ENCODE measurements at places on chromosomes 12 and 14. TPM values are rescaled to one million over a fixed set of nuclear protein-coding genes. Genes with fewer than 3 reads are reported as not detected.

DNA sequence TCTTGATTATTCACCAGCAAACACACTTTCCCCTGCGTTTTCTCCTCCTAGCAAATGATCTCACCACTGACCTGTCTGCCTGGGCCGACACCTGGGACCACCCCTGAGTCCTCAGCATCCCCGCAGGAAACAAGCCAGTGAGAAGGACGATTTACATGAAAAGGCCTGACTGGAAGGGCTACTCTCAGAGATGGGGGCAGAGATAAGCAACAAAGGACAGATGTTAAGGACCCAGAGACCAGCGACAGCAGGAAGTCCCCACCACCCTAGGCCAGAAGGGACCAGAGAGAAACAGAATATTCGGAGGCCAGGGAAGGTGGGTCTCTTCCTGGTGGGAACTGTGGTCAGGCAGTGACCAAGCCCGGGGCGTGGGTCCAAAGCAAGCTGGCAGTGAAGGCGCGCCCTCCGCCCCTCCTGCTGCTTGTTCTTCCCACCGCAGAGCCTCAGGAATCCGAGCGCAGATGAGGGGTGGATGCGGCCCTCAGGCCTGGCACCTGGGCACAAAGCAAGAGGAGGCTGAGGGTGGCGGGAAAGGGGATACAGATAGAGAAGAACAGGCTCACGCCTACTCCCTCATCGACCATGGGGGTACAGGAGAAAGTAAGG, 55.8 kb downstream of the STX2 start:
- DNase-seq, result no peak

- peak; percentile 60 for DNase-seq
Observed at GRCh38 chr14:105203057-105203531, 22.0 kb upstream of the NUDT14 start.

DNA sequence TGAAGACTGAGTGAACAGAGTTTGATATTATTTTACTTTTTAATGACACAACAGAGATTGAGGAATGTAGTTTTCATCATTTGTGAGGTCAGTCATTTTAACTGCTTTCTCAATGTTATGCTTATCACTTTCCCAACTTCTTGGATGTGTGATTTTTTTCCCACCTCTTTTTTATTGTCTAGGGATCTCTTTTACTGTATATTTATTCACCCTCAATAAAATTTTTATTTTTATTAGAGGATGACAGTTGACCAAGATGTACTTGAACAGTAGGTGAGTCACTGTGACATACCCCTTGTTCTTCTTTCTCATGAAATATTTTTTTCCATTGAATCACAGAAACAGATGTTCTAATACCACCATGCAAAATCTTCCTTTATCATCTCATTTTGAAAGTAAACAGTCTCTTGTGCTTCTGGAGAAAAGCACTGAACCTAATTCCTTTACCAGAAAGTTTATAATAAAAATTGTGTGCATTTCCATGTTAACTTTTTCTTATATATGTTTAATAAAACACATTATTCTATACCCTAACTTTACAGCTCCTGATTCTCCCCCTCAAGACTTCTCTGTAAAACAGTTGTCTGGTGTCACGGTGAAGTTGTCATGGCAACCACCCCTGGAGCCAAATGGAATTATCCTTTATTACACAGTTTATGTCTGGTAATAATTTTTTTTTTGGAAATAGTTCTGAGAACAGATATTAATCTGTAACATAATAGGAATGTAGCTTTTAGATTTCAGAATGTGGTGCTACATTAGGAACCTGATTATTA, 65.9 kb downstream of the PTPRQ start:
- peak; percentile 66 for DNase-seq

DNA sequence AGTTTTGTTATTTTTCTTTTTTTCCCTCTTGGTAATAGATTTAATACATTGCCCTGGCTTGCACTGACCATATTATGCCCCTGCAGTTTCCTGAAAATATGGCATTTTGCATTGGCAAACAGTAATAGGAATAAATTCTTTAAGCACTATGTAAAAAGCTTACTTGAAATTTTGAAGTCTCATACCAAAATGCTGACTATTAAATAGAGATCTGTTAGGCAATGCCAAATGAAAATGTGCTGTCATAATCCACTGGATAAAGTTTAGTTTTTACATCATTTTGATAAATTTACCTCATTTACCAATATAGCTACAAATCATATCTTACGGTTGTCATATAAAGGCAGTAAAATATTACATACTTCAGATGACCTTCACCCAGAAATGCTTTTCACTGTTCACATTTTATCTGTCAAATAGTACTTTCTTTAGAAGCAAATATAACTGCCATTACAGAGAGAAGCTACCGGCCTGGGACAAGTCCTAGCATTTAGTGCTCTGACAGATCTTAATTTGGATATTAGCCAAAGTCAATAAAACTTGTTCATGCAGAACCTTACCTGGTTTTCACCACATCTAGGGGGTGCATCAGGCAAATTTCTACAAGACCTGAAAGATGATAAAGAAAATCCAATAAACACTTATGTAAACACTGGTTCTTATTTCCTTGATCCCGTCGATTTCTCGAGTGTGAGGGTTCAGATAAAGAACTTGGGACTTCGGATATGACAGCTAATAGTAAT, 212.9 kb downstream of the PAX9 start:
- DNase-seq, result no peak

GRCh38 chr12:102757882-102758226, 159.2 kb downstream of the PAH start:
- DNase-seq, result no peak

GRCh38 chr12:61993734-61994345, 266.4 kb upstream of the USP15 start:
- DNase-seq, result no peak

DNA sequence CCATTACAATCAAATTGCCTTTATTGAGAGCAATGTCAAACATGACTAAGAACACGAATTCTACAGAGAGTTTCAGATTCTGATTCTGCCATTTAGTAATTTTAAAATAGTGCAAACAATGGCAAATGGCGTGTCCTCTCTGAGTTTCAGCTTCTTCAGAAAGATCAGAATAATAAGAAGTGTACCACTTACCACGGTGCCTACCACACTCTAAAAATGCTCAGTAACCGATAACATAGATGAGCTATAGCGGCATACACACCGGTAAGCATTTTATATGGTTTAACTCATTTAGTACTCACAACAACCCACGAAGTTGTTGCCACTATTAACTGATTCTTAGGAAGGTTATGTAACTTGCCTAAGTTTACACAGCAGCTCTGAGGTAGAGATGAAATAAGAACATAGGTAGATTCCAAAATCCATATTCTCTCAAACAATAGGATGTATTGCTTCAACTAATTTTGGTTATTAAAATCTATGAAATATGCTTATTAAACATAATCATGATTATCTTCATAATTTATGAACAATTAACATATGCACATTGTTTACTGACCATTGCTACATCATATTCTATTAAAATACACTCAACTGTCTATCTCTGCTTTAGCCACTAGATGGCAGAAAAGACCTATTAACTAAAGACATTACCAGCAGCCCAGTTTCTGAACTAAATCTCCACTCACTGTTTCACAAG, 38.3 kb downstream of the SLC6A15 start:
- no peak for DNase-seq

GRCh38 chr12:116024769-116025168, 252.7 kb downstream of the MED13L start:
- no peak for DNase-seq

GRCh38 chr14:92519246-92520101, 5.9 kb downstream of the RIN3 start:
- no peak for DNase-seq

GRCh38 chr14:24900269-24901100, 149.5 kb downstream of the STXBP6 start:
- no peak for DNase-seq

GRCh38 chr12:47791351-47791746, 18.3 kb downstream of the SLC48A1 start:
- DNase-seq, result no peak

GRCh38 chr12:31965090-31965489, 5.9 kb downstream of the RESF1 start:
- DNase-seq, result peak; percentile 29

DNA sequence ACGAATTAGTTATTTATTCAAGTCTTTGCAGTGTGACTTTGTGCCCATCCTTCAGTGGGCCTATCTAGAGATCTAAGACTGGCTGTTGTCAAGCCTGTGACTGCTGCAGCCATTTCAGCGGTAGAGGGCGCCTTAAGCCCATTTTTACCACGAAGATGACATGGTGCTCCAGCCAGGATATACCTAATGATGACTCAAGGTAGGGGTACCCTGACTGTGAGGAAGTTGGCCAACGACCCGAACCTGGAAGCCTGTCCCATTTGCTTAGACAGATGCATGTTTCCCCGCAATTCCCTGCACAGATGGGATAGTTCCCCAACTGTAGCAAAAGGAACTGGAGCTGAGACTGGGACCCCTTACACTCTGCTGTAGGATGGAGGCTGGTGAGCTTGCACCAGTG, 41.3 kb downstream of the RAB3IP start:
- peak; percentile 20 for DNase-seq

DNA sequence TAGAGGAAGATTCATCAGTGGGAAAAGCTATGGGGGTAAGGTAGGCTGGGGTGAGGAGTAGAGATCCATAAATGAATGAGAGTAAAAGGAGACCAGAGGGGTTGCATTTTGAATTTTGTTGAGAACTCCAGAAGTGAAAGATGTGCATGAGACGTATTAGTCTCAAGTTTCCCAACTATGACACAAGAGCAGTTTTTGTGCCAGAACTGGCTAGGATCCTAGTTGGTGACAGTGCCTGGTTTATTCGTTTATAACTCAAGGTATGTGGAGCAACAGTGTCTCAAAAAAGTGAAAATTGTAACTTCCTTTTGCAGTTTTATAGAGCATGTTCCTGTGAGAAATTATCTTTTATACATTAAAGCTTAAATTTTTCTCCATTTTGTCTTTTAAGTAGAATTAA, 377.0 kb downstream of the NPAS3 start:
- no peak for DNase-seq

DNA sequence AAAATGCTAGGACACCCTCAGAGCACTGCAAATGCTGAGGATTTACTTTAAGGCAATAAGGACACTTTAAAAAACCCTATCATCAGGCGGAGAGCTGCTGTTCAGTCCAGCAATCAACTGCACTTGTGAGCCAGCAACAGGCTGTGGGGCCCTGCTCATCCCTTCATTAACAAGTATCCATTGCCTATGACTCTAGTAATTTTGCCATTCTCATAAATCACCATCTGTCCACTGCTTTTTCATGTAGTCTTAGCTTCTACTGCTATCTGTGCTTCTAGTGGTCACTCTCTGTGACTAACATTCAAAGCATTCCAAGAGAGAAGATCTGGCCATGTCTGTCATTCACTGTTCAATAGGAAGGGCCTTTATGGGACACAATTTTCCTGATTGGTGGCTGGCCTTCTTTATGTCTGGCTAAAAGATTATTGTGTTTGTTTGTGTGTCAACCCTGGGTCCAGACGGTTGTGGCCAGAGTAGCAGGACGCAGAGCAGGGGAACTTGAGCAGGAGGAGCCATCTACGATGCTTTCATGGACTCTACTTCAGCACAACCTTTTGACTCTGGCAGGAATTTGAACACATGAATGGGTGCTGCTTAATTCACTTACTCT, 3.6 kb upstream of the KRAS start:
- no peak for DNase-seq

- DNase-seq, result no peak
Observed at GRCh38 chr12:48980953-48981756, 3.0 kb downstream of the WNT1 start.

DNA sequence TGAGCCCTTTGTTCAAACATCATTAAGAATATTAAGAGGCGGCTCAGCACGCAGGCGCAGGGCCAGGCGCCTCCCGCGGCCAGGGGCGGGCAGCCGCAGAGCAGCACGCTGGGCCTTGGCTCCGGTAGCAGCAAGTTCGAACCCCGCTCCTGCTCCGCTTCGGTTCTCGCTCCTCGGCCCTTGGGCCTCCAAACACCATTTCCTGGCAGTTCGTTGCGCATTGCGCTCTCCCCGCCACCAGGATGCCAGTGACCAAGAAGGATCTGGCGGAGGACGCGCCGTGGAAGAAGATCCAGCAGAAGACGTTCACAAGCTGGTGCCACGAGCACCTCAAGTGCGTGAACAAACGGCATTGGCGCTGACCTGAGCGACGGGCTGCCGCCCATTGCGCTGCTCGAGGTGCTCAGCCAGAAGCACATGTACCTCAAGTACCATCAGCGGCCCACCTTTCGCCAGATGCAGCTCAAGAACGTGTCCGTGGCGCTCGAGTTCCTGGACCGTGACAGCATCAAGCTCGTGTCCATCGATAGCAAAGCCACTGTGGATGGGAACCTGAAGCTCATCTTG, 6.9 kb upstream of the ACVRL1 start:
- no peak for DNase-seq

DNA sequence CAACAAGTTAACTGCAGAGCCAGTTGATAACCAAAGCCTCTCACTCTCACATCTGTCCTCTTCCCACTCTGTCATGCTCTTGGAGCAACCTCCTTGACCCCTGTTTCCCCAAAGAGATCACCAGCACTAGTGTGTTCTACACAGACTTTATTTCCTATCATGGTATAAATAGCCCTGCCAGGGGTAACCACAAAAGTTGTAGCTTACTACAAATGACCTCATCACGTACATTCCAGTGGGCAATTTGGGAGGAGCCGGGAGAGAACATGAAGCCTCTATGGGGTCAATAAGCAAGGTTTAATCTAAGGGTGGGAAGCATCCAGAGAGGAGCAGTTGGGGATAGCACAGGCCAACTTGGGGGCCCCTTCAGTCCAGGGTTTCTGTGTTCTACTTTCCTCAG, 186.5 kb downstream of the KCNA5 start:
- DNase-seq, result peak; percentile 33

GRCh38 chr12:68114606-68115005, 44.9 kb downstream of the IFNG start:
- DNase-seq, result no peak

Gene OLR1
- 8.6 TPM for total RNA-seq

Gene BTG1
- 2.0 TPM for total RNA-seq

Gene SOAT2
- not detected for total RNA-seq

Gene NKX2-8
- total RNA-seq, result not detected

Gene SDSL
- total RNA-seq, result 11.0 TPM

Gene FAM181A
- not detected for total RNA-seq

Gene KRT4
- total RNA-seq, result not detected

Gene CEP170B
- total RNA-seq, result 7.5 TPM

Gene KCNH5
- total RNA-seq, result not detected

Gene SLC25A47
- total RNA-seq, result not detected

Gene CORO1C
- 229 TPM for total RNA-seq

Gene GPR68
- 2.0 TPM for total RNA-seq

Gene E2F7
- total RNA-seq, result 2.5 TPM

Gene RBM19
- total RNA-seq, result 16.4 TPM

Data from MG63 (cell line).